Coronary artery (tissue), 2 donors: ENCODE measurements at places on chromosomes 1 and 21.
A peak's percentile ranks its signal among the peaks of the same experiment; 100 is the strongest.

GRCh38 chr1:228010921-228011320 is 4.1 kb downstream of the WNT3A start:
- DNase-seq: peak; percentile 66

- no peak for DNase-seq
Observed at GRCh38 chr1:161258439-161259344, at the start of gene PCP4L1. Gene PCP4L1, plus strand, starts transcription at chr1:161258745. Its CDS starts 230 bp downstream, at chr1:161258975.

GRCh38 chr1:163063143-163063542 is 6.0 kb upstream of the RGS4 start:
- no peak for DNase-seq

DNA sequence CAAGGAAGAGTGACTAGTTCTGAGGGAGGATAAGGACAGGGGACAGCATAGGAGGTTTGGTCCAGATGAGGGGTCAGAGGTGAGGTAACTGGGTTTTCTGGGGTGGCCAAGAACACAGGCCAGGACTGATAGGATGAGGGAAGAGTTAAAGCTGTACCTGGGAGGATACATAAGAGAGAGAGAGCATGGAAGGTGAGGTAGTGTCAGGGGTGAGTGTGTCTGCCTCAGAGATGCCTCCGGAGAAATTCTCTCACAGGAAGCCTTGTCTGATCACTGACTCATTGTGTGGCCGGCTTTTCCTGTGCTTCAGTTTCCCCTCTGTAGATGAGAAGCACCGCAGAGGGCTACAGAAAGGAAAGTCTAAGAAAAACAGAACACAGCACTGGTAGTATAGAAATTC is 40.2 kb downstream of the FASLG start:
- DNase-seq: no peak

DNA sequence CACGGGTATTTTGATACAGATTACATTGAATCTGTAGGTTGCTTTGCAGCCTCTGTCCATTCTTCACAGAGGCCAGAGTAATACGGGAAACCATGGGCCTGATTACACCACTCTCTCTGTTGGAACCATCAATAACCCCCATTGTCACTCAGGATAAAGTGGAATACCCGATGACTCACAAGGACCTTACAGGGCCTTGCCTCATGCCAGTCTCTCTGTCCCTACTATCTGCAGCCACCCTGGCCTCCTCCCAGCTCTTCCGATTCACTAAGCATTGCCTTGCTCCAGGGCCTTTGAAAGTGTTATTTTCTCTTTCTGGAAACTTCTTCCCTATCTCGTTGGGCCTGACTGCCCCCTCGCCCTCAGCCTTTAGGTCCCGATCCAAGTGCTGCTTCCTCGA is 61.7 kb downstream of the HMGB4 start:
- DNase-seq: no peak

DNA sequence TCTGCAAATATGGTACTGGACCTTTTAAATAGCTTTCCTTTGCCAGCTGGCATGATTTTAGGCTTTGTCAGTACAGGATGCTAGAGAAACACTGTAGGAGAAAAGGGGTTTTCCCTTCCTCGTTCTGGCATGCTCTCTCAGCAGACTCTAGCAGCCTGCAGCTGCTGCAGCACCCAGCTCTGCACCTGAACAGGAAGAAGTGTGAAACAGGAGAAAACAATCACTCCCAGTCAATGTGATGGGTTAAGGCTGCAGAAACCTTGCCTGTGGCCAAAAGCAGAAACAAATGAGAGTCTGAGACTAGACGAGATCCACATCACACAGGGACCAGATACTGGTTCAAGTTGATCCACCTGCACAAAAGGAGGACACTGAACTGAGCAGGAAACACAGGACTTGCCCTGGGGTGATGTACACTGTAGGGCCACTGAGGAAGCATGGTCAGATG is 21.2 kb downstream of the OVGP1 start:
- no peak for DNase-seq

DNA sequence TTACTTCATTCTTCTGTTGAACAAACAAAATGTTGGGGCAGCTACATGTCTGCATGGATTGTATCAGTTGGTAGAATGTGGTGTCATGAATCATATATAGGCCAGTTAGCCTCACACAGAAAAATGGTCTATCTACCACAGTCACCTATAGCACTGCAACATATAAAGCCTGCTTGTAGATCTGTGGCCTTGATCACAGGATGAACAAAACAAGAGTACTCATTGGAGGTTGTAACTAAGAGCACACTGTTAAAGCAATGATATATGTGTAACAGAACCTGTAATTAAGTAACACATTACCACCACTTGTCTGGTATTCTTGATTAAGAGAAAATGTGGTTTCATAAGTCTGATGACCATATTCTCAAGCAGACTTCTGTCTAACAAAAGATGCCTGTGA is 167.3 kb upstream of the SGIP1 start:
- DNase-seq: no peak

GRCh38 chr1:56707379-56707778 is 62.3 kb downstream of the PRKAA2 start:
- DNase-seq: no peak

GRCh38 chr21:18443701-18444100 is 40.1 kb upstream of the TMPRSS15 start:
- DNase-seq: no peak

GRCh38 chr21:15279482-15279881 is 214.7 kb upstream of the NRIP1 start:
- DNase-seq: no peak
